ENCODE measurements at places on chromosomes 13 and 19.

GRCh38 chr19:1172353-1173158, 1.5 kb downstream of the SBNO2 start:
- no peak for DNase-seq

DNA sequence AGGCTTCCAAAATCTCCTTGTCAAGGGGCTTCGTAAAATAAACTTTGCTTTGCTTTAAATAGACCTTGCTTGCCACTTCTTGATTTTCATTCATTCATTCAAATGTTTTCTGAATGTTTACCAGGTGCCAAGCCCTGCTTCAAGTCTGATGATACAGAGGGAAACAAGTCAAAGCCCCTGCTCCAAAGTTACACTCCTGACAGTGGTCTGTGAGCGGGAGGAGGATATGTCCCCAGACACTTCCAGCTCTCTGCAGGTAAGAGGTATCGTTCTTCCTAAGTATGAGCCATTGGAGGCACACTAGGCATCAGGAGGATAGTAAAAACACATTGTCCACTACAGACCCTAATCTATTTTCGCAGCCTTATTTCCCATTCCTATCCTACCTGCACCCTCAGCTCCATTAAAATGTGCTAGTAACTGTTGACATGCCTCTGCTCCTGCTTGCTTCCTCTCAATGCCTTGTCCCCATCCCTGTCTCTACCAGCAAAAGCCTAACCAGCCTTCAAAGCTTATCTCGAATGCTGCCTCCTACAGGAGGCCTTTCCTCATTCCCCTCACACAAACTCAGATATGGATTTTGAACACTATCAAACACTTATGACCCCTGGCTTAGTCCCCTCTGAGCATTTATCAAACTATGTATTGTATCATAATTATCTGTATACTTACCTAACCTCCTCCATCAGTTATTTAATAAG, 6.2 kb upstream of the WBP4 start:
- DNase-seq: peak; percentile 37

GRCh38 chr19:47284324-47284899, 9.7 kb downstream of the INAFM1 start:
- DNase-seq: peak; percentile 47

GRCh38 chr13:107770541-107770940, 444.8 kb downstream of the LIG4 start:
- DNase-seq: no peak

- no peak for DNase-seq
Observed at GRCh38 chr19:13868663-13869062, 8.3 kb upstream of the NANOS3 start.

DNA sequence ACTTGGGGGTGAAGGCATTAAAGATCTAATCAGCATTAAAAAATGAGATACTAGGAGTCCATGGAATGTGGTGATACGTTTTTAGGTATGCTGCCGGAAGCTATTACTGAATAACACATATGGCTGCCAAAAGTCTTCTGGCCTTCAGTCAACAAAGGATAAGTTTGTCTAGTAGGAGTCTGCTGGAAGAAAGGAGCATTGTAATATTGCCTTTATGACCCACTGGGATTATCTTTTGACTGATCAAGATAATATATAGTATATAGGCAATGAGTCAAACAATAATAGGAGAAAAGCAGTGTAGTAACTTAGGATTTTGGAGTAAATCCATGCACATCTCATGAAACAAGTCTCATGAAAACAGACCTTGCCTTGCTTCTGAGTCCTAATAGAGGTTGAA, 295.4 kb downstream of the SLITRK6 start:
- DNase-seq: no peak

DNA sequence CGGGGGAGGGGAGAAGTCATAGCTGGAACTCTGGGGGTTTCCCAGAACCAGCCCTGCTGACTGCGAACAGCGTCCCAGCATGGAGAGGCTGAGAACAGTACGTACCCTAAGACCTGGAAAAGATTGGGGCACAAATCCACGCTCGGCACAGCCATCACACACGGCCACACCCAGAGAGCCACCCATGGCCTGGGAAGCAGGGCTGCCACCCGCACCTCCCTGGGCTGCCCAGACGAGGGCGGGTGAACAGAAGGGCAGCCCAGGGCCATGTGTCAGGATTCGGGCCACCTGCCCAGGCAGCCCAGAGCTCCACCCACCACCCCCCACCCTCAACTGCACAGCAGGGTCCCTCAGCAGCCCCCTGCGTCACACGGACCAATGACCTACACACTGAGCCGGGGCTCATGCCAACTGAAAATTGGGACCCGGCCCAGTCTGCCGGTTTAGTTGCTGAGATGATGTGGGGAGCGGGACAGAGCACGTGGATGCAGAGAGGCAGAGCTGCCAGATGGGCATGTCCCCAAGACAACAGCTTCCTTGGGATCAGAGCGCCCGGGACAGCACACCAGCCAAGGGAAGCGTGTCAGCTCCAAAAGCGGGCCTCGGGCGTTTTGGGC, 8.5 kb downstream of the UBXN6 start:
- no peak for DNase-seq

GRCh38 chr13:100517728-100518127, 70.9 kb downstream of the GGACT start:
- DNase-seq: no peak

DNA sequence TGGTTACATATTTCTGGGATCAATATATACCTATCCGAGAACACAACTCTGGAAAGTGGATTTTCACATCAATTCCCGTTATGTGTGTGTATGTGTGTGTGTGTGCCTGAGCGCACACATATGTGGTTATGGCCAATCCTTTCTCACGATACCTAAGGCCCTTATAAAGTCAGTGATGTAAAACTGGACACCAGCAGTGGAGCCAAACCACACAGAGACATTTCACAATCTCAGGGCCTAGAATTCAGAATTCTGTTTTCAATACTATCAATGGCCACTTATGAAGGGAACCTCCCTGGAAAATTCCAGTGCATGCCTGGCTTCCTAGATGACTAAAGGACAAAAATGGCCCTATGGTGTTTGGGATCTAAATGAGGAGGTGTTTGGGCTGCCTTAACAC, 187.3 kb upstream of the UBL3 start:
- DNase-seq: no peak

DNA sequence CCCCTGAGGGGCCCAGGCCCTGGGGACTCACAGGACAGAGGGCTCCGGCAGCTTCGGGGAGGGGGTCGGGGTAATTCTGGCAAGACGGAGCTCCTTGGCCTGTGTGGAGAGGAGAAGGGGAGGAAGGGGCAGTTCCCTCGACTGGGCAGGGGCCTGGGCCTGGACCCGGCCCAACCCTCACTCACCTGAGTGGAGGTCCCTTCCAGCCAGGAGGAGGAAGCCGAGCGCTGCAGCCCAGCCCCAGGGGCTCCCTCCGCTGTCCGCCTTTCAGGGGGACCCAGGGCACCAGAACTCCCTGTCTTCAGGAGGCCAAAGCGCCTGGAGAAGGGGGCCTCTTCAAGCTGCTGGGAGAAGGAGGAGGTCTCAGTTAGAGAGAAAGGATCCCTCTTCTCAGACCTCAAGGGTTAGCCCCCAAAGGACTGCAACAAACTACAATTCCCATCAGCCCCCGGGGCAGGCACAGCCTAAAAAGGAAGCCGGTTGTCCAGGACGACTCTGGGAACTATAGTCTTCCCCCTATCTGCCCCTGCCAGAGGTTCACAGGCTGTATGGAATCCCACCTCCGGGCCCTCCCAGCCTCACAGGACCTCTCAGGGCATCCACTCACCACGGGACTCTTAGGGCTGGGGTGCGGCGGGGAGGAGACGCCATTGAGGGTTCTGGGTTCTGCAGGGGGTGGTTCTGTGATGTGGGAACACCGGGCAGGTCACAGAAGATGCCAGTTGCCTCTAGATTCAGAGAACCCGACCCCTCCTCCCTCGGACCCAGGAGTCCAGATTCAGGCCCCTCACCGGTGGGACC, 19.8 kb downstream of the EPS8L1 start:
- no peak for DNase-seq

DNA sequence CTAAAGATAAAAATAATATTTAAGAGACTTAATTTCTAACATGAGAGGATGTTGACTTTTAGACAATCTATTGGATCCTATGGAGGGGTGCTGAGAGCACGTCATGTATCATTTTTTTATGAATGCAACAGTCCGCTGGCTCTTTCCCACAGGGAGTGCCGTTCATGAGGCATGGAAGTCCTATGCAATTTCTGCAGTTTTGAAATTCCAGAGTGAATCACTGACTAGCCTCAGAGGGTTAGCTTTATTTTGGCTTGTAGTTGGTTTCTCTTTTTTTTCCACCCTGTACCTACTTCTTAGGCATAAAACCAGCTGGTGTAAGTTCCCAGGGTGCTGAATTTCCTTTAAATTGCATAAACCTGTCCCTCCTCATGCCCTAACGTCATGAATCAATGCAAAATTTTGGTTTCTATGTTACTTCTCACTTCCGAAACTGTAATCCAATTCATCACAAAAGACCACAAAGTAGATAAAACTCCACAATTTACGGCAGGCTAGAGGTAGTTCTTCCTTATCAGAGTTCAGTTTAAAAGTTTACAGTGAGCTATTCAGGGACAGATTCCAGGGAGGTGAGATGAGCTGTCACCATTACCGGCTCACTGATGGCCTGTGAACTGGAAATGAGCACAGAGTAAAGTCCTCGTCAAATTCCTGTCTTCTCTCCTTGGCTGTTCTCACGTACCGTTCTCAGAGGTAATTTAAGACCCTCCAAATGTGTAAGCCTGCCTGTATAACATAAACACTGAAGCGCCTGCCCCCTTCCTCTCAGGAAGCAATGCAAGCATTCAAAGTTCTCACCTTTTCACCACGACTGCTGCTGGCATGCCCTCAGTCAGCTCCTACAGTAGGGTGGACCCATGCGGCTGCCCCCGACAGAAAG, 216.6 kb upstream of the SLC10A2 start:
- no peak for DNase-seq

- no peak for DNase-seq
Observed at GRCh38 chr13:70959035-70959775, 851.0 kb upstream of the KLHL1 start.

DNA sequence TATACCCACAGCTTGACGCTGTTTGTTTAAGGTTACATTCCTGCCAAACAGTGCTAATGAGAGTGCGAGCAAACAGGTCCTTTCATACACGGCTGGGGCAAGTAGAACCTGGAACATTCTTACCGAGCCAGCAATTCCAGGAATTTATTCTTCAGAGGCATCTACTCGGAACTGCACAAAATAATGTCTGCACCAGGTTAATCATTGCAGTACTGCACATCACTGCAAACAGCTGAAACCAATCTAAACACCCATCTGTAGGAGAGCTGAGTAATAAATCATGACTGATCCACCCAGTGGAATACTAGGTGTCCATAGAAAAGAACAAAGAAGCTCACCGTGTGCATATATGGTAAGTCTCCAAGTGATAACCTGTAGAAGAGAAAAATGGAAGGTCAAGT, 1.2 kb upstream of the ZNF579 start:
- DNase-seq: no peak

DNA sequence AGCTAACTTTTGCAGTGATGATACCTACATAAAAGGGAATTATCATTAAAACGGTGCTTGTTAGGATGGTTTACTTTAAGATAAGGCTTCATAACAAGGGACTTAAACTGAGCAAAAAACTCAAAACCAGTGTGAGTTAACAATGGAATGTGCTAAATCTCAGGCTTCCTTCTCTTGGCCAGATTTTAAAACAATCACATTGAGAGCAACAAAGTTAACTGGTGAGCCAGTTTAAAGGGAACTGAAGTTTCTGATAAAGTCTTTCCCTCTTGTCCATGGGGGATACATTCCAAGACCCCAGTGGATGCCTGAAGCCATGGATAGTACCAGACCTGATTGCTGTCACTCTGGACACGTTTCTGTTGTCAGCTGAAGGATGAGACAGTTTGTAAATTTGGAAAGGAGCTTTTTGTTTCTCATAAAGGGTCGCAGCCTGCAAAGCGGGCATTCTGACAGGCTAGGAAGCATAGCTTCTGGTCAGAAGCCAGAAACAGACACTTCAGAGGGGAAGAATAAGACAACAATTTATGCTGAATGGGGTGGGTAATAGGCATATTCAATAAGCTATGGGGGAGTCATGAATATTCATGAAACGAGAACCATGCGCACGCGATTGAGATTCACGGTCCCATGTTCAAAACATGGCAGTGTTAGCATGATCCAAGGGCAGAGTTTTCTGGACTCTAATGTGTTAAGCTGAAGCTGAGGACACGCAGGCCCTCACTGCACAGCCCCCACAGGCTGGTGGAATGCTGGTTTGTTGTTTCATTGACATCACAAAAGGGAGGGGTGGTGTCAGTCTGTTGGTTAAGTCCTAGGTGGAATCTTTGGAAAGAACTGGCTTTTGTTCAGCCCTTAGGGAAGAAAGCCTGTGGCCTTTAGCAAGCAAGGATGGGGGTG, 150.6 kb upstream of the RNF113B start:
- no peak for DNase-seq

GRCh38 chr19:10625762-10626138, 397 bp downstream of the SLC44A2 start:
- no peak for DNase-seq

GRCh38 chr13:113095146-113096051, 10.2 kb upstream of the F7 start:
- no peak for DNase-seq

DNA sequence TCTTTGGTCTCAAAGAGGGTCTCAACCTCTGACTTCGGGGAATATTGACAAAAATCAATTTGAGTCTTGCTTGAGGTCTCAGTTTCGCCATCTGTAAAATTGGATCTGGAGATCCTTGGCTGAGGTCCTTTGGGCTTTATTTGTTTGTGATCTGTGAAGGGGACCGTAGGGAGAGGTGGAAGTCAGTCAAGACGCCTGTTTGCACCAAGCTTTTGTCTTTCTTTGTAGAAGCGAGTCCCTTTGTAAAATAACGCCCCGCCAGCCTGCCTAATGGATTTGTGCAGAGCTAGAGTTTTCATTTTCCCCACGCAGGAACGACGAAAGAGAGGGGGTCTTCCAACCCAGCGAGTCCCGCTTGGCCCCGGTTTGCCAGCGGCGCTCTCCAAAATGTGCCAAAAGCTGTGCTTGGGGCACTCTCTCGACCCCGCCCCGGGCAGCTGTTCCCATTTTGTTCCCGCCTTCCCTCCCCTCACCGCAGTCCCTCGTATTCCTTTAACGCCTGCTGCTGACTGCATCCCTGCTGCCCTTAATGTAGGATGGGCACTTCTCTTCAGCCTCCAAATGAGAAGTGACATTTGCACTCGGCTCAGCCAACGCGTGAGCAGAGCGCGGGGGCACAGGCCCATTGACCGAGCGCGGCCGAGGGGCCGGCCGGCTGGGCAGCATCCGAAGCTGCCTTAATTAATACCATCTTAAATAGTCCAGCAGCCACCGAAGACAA, 13.0 kb downstream of the ZIC5 start:
- DNase-seq: no peak

- no peak for DNase-seq
Observed at GRCh38 chr13:44573790-44574465, 2.2 kb downstream of the TSC22D1 start.

GRCh38 chr19:18408053-18408476, 10.6 kb upstream of the LRRC25 start:
- peak; percentile 58 for DNase-seq

GRCh38 chr19:343451-343931, 1.1 kb downstream of the MIER2 start:
- DNase-seq: no peak
